ENCODE measurements at places on chromosomes 13 and 19.

- DNase-seq: no peak
Observed at GRCh38 chr19:51135004-51135403, 7.1 kb upstream of the SIGLEC7 start.

- no peak for DNase-seq
Observed at GRCh38 chr13:28478127-28478526, 16.8 kb downstream of the FLT1 start.

- DNase-seq: no peak
Observed at GRCh38 chr19:15466851-15467733, 2.7 kb upstream of the RASAL3 start.

- no peak for DNase-seq
Observed at GRCh38 chr13:40494513-40494912, 171.9 kb downstream of the FOXO1 start.

DNA sequence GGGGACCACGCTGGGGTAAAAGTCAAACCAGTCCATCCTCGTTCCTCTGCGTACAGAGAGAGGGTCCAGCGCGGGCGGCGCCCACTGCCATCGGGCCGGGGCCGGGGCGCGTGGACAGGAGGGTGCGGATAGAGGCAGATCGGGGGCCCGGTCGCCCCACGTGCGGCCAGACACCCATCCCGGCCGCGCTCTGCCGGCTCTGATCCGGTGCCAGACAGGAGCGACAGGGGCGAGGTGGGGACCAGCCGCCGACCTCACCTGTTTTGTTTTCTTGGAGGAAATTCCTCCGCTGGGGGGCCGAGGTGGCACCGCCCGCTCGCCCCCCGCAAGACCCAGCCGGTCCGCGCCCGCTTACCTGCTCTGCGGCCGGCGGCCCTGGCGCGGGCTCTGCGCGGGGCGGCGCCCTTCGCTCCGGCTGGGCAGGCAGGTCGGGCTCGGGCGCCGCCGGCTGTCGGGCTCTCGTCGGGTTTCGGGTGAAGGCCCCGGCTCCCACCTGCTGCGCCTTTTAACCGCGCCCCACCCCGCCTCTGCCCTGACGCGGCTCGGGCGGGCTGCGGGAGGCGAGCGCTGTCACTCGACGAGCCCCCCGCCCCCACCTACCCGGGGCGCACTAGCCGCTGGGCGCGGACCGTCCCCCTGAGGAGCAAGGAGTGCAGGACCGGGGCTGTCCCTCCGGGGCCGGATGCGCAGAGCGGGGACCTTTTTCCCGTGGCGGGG lies at the start of gene GJB6:
TSS of gene GJB6 (minus strand) at position 481 of the 717 bp plus-strand sequence. CDS start 8,839 bp downstream, outside the sequence.
- DNase-seq: peak; percentile 35

- DNase-seq: no peak
Observed at GRCh38 chr19:9597027-9597426, 12.7 kb upstream of the ZNF121 start.

- DNase-seq: peak; percentile 7
Observed at GRCh38 chr13:45950386-45951000, 98.9 kb upstream of the SIAH3 start.

DNA sequence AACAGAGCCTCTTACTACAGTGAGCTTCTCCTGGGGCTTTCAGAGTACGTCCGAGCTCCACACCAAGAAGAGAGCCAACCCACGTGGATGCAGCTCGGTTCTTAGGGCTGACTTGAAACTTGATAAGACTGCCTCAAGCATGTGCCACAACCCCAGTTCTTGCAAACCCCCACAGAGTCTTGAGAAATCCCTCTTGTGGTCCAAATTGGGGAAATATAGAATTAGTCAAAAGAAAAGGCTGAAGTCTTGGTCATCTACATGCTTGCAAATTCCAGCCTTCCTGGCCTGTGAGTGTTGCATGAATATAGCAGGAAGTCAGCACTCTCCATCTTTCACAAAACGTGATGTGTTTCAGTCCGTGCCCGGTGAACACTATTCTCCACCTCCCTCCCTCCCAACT lies 95.2 kb downstream of the GGACT start:
- no peak for DNase-seq

DNA sequence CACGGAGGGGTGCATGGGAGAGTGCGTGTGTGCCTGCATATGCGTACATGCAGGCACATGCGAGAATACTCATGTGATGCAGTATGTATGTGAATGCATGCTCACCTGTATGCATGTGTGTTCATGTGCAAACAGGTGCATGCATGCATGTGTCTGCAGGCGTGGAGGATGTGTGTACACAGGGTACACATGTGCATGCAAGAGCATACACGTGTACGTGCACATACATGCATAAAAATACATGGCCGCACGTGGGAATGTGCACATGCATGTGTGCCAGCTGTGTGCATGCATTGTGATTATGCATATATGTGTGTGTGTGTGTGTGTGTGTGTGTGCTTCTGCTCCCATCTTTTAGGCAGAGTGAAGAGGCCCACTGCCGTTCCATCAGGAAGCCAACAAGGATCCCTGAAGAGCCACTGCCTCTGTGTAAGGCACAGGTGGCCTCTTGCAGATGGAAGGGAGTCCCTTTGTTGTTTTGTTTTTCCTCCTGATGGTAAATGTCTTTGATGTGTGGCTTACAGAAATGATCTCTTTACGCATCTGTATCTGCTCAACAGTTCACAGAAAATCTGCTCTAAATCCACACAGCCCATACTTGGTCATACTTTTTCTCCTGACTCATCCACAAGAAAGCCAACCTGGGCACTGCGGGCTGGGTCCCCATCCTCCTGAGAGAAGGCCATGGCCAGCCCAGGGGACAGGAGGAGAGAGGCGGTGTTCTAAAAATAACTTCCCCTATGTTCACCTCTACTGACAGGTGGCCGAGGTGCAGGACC lies 50.7 kb downstream of the KLF2 start:
- no peak for DNase-seq

DNA sequence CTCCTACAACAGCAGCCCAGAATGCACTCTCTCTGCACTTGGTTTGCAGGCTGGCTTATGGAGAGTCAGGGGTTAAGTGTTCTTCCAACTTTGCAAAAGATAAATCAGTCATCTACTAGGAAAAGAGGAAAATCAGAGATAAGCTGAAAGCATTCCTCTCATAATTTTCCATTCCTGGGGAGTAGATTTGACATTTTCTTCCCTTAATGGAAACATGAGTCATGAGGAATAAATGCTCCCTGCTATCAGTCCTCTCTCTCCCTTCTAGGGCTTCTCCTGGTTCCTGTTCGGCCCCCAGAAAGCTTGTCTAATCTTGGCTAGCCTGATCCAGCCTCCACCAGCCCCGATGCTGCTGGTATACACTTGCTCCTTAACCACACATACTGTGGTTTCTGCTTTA lies 28.4 kb upstream of the ENOX1 start:
- DNase-seq: no peak

DNA sequence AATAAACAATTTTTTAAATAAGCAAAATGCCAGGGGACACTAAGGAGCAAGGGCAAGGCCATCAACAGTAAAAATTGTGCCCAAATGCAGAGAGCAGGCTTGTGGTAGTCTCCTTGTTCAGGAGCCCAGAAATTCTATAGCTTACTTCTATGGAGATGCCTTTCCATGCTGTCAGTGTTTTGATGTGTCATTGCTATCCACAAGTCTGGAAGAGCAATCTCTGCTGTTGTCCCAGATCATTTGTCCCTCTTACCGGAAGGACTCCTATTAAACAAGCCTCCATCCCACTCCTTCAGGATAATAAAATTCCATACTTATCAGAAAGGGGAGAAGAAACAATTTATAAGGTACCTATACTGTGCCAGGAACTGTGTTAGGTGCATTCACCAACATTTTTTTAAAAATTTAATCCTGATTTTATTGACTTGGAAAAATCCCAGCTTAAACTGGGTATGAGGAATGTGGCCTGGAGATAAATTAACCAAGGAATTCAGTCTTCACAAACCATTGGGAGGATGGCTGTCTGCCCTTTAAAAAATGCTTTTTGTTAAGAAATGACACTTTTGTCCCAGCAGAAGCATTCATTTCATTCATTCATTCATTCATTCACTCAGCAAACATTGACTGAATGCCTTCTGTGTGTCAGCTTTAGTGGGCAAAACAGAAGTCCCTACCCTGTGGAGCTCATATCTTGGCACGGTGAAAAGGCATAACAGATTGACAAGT lies 26.8 kb upstream of the CYSLTR2 start:
- no peak for DNase-seq

DNA sequence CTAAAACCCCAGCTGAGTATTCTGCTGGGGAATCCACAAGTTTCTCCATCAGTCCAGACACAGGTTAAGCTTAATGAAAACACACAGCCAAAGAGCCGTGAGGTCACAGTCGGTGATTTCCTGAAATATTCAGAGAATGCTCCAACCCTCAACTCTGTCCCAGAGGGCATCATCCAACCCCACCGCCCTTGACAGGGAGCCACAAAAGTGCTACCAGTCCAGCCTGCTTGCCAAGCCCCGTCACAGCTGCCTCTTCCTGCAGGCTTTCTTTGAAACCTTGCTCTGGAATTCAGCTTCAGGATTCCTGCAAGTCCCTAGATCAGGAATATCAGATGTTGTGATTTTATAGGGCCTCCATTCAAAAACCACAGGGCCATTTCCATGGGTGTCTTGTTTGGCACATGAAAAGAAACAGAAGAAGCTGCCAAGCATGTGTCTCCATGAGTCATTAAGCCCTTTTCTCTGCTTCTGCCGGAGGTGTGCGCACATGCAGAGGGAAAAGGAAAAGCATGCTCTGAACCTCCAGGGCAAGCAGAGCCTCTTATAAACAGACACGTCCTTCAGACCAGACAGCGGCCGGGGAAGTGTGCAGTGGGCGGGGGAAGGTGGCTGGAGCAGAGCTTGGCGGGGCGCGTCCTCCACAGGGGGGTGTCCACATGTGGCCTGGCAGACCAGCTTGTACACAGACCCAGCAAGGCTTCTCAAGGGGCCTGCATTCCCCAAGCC lies 164.7 kb downstream of the KATNAL1 start:
- DNase-seq: peak; percentile 59

DNA sequence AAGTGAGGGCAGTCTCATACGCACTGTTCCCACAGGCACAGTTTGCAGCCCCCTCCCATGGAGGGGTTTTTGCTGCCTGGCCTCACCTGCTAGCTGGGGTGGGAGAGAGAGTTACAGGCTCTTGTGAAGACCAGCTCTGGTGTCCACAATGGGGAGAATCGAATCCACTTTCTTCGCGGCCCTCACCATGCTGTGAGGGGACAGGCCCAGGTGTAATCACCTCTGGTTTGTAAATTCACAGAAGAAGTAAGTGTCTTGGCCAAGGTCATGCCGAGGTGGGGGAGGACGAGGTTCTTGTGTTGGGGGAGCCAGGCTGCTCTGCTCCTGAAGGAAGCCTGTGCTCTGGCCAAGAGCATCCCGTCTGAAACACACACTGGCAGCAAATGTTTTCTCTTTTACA lies 39.5 kb downstream of the TEX29 start:
- DNase-seq: no peak

DNA sequence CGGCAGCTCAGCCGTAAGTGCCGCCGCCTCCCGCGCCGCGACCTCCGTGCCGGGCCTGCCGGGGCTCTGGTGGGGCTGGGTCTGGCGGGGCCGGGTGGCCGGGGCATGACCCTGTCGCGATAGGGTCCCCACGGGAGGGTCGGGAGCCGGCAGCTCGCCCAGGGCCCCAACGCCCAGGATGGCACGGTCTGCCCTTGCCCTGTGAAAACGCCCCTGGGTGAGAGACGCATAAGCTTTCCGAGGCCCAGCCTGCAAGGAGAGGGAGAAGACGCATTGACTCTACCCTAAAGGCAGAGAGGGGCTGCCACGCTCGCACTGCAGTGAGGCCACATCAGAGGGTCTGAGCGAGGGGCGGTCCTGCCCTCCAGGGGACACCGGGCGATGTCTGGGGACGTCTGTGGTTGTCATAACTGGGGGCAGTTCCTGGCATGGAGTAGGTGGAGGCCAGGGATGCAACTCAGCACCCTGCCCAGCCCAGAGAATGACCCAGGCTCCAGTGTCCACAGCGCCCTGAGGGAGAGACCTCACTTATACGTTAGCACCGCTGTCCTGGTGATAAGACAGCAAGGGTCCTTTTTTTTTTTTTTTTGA lies 539 bp downstream of the ZNF554 start:
- DNase-seq: peak; percentile 5

DNA sequence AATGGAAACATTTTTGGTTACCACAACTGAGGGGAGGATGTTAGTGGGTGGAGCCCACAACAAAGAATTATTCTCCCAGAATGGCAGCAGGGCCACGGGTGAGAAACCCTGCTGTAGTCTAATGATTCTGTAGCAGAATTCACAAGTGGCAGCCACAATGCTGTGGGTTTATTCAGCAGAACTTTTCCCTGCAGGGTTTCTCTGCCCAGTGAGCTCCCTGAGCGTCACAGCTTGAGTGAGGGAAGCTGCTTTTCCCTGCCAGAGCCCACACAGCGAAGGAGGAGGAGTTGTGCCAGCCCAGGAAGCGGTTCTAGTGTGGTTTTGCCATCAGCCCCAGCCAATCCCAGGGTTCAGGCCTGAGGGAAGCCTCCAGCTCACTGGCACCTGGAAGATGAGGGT lies 4.4 kb downstream of the ATP12A start:
- no peak for DNase-seq

- DNase-seq: no peak
Observed at GRCh38 chr13:20209948-20210347, 17.2 kb upstream of the GJB2 start.

DNA sequence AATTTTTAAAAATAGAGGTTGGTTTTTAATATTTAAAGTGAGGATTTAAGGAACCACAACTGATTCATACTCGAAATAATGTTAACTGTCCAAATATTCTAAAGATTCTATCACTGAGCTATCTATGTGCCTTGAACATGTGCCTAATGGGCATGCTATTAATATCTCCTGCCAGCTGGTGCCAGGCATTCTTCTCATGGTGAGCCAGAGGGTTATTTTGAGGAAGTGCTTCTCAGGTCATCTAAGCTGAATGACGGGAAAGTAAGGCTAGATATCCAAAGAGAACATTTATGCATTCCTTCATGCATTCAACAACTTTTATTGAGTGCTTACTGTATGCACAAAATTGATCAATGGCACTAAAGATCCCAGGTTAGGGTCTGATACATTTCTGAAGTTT lies 138.2 kb downstream of the PIBF1 start:
- no peak for DNase-seq

GRCh38 chr19:44847144-44848035 lies 1.3 kb downstream of the NECTIN2 start:
- DNase-seq: peak; percentile 78

- no peak for DNase-seq
Observed at GRCh38 chr19:41299755-41300089, 10.2 kb upstream of the CCDC97 start.

GRCh38 chr13:50991579-50992521 lies 82.3 kb downstream of the RNASEH2B start:
- peak; percentile 61 for DNase-seq

- DNase-seq: no peak
Observed at GRCh38 chr13:35475960-35476943, at the start of gene MAB21L1. Gene MAB21L1, minus strand, starts transcription at chr13:35476689. Its CDS starts 551 bp downstream, at chr13:35476138.
